ENCODE measurements at places on chromosomes 5 and 9.
A peak's percentile ranks its signal among the peaks of the same experiment; 100 is the strongest.

DNA sequence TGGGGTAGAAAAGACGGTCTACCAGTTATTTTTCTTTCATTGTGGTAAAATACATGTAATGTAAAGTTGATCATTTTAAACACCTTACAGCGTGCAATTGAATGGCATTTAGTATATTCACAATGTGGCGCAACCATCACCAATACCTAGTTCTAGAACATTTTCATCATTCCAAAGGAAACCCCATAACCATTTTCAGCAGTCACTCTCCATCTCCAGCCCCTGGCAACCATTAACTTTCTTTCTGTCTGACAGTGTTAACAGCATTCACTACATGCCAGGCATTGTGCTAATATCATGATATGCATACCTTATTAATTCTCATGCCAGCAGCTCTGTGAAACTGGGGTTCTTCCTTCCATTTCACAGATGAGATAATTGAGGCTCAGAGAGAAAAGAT is 32.0 kb downstream of the PTGS1 start:
- no peak for DNase-seq

GRCh38 chr5:168668078-168668477 is 88.9 kb upstream of the PANK3 start:
- DNase-seq: no peak

DNA sequence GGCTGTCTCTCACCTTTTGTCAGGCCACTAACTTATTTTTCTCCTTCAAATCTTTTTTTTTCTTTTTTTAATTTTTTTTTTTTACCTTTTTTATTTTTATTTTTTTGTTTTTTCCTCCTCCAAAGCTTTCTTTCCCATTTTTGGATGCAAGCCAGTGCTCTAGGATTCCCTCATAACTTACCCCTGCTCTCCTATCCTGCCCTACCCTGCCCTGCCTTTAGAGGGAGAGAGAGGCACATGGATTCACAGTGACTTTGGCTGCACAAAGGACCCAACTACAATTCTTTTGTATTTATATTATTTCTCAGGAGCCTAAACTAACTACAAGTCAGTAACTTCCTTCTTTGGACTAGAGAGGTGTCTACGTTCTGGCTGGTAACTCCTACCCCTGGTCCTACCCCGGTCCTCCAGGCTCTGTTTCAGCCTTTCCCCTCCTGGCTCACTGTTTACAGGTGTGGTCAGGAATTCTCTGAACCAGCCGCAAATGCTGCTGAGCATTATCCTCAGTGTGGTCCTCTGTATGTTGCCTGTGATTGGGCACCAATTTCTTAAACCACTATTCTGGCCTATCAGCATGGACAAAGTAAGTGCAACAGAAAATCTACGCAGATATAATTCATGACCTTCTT is 8.4 kb upstream of the RUSC2 start:
- DNase-seq: no peak

GRCh38 chr5:124627815-124628595 is 118.4 kb downstream of the ZNF608 start:
- DNase-seq: no peak

DNA sequence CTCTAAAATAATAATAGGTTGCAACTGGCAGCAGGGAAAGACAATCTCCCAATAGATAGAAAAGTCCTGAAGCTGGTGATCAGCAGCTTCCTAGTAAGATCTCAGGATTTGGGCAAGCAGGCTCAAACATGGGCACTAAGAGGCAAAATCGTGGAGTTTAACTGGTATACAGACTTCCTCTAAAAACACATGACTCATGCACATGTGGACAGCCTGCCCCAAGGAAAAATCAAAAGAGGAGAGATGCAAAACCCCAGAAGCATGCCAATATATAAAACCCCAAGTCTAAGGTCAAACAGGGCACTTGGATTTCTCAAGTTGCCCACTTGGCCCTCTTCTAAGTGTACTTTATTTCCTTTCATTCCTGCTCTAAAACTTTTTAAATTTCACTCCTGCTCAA is 62.8 kb downstream of the CDKN2A start:
- no peak for DNase-seq

DNA sequence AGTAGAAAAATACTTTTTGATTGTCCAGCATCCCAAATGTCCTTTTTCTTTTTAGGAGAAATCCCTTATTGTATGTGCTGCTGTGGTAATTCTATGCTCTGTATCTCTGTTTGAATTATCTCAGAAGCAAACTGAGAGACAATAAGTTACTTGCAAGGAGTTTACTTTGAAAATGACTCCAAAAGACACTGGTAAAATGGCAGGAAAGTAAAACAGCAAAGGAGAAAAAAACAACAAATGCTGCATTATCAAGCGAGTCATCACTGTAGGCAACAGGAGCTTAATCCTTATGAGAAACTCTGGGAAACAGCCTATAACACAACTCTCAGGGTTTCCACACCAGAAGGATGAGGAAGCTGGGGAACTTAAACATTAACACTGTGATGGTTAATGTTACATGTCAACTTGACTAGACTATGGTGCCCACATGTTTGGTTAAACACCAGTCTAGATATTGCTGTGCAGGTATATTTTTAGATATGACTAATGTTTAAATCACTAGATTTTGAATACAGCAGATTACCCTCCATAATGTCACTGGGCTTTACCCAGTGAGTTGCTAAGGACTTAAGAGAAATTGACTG is 92.6 kb upstream of the GAS1 start:
- peak; percentile 31 for DNase-seq

- no peak for DNase-seq
These were observed 61.0 kb upstream of the DAPK1 start for GRCh38 chr9:87436716-87437115.

DNA sequence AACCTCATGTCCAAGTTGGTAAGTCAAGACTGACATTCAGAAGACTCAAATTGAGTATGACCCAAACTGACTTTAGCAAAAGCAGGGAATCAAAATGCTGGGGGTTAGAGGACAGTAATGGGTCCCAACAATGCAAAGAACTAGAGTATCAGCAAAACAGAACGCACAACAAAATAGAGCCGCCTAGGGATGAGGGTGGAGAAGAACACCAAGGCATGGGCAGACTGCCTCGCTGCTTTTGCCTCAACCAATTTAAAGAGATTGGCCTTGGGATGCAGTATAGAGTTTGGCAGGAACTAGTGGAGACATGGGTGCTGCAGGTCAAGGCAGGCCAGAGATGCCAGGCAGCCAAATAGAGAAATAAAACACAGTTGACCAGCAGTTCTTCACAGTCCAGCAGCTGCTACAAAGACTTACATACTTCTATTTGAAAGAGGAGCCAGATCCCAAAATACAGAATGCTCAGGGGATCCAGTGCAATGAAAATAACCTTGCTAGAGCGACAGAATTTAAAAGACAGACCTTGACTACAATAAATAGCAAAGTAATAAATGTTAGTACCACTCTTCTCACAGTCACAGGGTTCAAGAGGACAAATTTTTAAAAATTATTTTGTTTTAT is 83.9 kb upstream of the NIPBL start:
- no peak for DNase-seq

DNA sequence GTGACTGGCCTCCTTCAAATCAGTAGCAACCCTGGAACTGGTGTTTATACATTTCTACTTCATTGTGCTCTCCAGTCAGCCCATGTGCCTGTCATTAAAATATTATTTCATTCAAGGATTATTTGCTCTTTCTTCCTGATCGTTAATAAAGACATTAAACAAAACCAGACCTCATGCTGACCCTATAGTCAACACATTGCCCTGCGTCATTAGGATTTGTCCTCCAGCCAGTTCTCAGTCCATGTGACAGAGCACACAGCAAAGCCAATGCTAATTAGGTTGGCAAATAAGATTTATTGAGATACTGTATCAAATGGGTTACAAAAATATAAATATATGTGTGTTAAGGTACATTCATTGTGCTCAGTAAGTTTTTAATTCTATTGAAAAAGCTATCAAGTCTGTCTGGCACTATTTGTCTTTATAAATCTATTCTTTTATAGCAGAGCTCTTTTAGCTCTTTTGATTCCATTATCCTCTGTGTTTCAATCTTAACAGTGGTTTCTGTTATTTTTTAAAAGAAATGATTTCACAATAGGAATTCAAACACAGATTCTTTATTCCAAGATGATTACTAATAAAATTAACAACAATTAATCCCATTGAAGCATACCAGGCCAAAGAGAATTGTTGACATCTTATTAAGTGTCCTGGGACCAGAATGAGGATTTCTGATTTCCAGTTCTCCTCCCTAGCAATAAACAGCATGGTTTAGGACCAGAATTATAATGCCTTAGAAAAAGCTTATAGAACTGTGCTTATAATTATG is 209.4 kb upstream of the RGMB start:
- DNase-seq: no peak

DNA sequence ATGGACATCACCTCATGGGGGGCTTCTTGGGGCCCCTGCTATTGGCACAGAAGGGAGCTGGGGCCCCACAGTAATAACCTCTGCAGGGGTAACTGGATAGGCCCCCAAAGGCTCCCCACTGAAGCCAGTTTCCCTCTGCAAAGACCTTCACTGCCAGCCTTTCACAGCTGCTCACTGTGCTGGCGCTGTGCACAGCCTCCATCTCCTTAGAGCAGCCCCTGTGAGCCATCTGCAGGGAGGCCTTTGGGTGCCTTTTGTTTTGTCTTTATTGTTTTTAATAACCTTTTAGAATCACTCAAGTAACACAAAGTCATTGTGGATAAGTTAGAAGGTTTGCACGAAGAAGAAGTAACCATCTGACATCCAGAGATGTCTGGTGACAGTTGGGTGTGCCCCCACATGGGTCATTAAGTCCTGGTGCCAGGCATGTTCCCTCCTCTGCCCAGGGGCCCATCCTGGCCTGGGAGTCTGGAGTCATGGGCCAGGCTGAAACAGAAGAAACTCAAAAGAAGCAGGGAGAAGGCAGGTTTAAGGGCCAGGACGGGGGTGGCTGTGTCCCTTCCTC is 42.7 kb downstream of the NCS1 start:
- DNase-seq: no peak

GRCh38 chr5:44486591-44486990 is 97.4 kb upstream of the FGF10 start:
- DNase-seq: no peak

- peak; percentile 5 for DNase-seq
These were observed 36.6 kb downstream of the SEMA4D start for GRCh38 chr9:89461265-89461664.

DNA sequence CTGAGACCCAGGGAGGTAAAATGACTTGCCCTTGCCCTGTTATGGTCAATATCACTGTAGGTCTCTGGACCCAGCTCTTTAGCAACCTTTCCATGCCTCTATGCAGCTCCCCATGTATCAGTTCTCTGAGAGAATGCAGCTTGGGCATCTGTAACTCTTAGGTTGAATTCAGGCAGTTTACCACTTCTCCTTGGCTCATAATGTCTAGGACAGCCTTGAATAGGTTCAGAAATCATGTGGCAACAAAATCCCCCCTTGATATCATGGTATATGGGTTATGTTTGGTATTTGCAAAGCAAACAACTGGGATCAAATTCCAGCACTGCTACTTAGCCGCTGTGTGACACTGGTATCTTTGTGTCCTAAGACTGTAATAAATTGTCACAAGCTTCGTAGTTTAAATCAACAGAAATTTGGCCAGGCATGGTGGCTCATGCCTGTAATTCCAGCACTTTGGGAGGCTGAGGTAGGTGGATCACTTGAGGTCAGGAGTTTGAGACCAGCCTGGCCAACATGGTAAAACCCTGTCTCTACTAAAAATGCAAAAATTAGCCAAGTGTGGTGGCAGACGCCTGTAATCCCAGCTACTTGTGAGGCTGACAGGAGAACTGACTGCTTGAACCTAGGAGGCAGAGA is 10.7 kb upstream of the SUB1 start:
- no peak for DNase-seq

GRCh38 chr5:180306796-180307195 is 14.9 kb upstream of the MAPK9 start:
- DNase-seq: no peak

- DNase-seq: no peak
These were observed 169.4 kb downstream of the IRX2 start for GRCh38 chr5:2582106-2582505.

- no peak for DNase-seq
These were observed 5.1 kb downstream of the LRRC14B start for GRCh38 chr5:196350-196749.

- DNase-seq: no peak
These were observed 18.8 kb downstream of the SMIM3 start for GRCh38 chr5:150797384-150797783.

DNA sequence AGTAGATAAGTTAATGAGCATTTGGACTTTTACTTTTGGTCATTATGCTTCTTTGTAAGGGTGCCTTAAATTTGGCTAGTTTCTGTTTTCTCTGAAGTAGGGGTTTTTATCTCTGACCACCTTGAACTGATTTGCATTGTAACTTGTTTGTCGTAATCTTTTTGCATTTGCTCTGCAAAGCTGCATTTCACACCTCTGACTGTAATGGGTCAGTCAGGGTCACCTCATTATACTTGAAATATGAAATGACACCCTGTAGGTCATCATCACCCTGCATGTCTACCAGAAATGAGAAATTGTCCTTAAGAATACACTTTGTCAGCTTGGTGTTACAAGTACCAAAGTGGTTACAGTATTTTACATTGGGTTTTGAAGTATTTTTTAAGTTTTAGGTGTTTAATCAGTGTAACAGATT is 74.0 kb downstream of the KCNN2 start:
- DNase-seq: no peak

DNA sequence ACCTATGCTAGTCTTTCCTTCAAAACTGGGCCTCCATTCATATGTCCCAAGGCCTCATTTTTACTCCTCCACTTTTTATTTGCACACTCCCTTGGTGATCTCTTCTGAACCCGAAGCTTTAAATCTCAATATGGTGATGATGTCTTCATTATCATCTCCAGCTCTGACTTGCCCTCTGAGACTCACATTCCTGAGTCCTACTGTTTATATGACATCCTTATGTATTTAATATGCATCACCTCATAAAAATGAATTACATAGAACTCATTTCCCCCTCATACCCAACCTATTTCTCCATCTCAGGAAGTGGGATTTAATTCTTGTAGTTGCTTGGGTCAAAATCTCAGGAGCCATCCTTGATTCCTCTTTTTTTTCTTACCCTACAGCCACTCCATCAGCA is 473.0 kb downstream of the EBF1 start:
- DNase-seq: no peak

Data from AG04449 (cell line).